Muscle of leg (tissue), 16 donors: ENCODE measurements at places on chromosomes 4 and X. TPM values are rescaled to one million over a fixed set of nuclear protein-coding genes. Genes with fewer than 3 reads are reported as not detected.

DNA sequence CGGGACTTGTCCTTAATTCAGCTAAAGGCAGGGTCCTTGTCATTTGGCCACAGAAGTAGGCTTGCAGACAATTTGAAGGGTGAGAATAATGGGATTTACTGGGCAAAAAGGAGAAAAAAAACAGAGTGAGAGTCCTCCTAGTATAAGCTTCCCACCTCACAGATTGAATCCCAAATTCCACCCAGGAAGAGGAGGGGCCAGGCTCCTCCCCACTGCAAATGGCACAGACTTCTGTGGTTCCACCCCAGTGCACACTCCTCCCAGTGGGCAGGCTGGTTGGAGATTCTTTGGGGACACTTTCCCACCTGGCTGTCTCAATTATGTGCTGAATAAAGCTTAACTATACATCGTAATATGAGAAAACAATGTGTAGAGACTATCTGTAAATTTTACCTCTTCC lies 31.6 kb downstream of the MEPE start:
- no peak overlapping the region for H3K4me3 ChIP-seq
- H3K36me3 ChIP-seq, result no peaks in the 10 kb centered on the region
- no peaks in the 10 kb centered on the region for H3K4me1 ChIP-seq
- H3K27ac ChIP-seq, result peak overlapping the region; percentile 35

GRCh38 chr4:76381986-76382385 lies 39.0 kb downstream of the CCDC158 start:
- no peaks in the 10 kb centered on the region for H3K4me1 ChIP-seq
- DNase-seq, result no peak
- no peaks in the 10 kb centered on the region for H3K27me3 ChIP-seq
- H3K36me3 ChIP-seq, result no peaks in the 10 kb centered on the region
- no peak overlapping the region for H3K27ac ChIP-seq

DNA sequence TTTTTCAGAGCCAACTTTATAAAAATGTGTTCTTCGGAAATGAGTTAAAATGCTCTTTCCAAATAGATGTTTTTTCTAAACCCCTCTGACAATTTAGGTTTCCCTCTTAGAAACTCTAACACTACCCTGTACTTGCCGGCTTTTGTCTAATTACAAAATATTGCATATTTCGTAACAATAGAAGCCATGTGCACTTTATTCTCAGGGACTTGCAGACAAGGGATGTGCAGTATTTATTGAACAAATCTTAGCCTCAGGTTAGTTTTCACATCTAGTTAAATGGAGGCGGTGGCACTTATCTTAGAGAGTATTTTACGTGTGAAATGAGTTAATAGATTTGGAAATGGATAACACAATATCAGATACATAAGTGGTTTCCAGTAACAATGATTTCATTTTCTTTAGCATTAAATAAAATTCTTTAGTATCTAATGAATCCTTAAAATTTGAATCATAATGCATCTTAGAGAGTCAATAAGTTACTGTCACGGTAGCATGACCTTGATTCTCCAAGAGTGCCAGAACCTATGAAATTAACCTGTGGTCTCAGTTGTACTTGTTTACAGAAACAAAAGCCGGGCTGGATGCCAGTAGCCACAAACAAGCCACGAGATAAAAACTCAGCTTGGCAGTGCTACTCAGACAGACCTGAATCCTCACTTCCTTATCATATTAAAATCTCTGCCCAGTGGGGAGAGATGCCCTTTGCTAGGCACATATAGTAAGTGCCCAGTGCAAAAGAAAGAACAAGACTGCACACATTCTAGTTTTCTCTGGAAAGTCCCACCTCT lies 772 bp upstream of the PABPC4L start:
- H3K27me3 ChIP-seq, result no peaks in the 10 kb centered on the region
- peak overlapping the region; percentile 64 for H3K4me3 ChIP-seq
- H3K4me1 ChIP-seq, result peaks cover 14% of the 10 kb centered on the region
- DNase-seq, result no peak
- H3K27ac ChIP-seq, result peak overlapping the region; percentile 88

DNA sequence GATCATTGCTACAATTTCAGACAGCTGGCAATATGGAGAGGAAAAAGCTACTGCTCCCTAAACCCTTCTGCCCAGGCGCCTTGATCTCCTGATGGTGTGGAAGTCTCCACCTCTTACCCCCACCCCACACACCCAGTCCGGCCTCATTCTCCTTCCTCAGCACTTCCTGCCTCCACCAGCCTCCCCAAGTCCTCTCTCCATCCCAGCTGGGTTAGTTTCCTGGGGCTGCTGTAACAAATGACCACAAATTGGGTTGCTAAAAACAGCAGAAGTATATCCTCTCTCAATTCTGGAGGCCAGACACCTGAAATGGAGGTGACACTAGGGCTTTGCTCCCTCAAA lies 1.1 kb upstream of the CCNQ start:
- H3K36me3 ChIP-seq, result peaks cover 6% of the 10 kb centered on the region
- H3K27ac ChIP-seq, result no peak overlapping the region
- peaks cover 4% of the 10 kb centered on the region for H3K27me3 ChIP-seq
- H3K4me1 ChIP-seq, result peaks cover 12% of the 10 kb centered on the region
- H3K4me3 ChIP-seq, result peak overlapping the region; percentile 65

UGT2A1 gene
- 0.31 TPM for total RNA-seq

GRCh38 chrX:66017659-66018170 lies 22.2 kb downstream of the VSIG4 start:
- no peak overlapping the region for H3K27ac ChIP-seq
- H3K27me3 ChIP-seq, result peaks cover 4% of the 10 kb centered on the region
- no peak overlapping the region for H3K4me3 ChIP-seq
- no peaks in the 10 kb centered on the region for H3K4me1 ChIP-seq
- no peak for DNase-seq
- H3K36me3 ChIP-seq, result no peaks in the 10 kb centered on the region
